ENCODE measurements at places on chromosomes 1 and 21.

DNA sequence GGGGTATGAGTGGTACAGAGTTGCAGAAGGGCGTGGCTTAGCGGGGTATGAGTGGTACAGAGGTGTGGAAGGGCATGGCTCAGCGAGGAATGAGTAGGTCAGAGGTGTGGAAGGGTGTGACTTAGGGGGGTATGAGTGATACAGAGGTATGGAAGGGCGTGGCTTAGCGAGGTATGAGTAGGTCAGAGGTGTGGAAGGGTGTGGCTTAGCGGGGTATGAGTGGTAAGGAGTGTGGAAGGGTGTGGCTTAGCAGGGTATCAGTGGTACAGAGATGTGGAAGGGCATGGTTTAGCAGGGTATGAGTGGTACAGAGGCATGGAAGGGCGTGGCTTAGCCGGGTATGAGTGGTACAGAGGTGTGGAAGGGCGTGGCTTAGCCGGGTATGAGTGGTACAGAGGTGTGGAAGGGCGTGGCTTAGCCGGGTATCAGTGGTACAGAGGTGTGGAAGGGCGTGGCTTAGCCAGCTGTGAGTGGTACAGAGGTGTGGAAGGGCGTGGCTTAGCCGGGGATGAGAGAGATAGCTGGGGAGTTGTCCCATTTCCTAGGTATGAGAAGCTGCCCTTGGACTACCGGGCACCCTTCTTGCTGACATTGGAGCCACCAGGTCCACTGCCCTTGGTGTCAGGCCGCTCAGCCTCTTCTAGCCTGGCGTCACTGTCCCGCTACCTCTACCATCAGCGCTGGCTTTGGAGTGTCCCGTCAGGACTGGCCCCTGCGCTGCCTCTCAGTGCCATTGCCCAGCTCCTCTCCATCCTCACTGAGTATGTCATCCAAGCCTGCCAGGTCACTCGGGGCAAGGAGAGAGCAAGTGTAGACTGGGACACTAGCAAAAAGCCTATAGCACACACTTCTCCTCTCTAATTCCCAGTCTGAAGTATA lies 29.8 kb downstream of the HYI start:
- no peak for DNase-seq

- DNase-seq = no peak
Observed at GRCh38 chr1:177351361-177352108, 180.8 kb downstream of the BRINP2 start.

- DNase-seq = no peak
Observed at GRCh38 chr1:37342736-37343135, 131.6 kb upstream of the ZC3H12A start.

- DNase-seq = no peak
Observed at GRCh38 chr1:19220080-19220846, 10.2 kb upstream of the UBR4 start.

- peak; percentile 6 for DNase-seq
Observed at GRCh38 chr1:62530516-62531154, 66.7 kb upstream of the ANGPTL3 start.

GRCh38 chr1:182614796-182615454 lies 10.7 kb upstream of the RGS16 start:
- peak; percentile 44 for DNase-seq

DNA sequence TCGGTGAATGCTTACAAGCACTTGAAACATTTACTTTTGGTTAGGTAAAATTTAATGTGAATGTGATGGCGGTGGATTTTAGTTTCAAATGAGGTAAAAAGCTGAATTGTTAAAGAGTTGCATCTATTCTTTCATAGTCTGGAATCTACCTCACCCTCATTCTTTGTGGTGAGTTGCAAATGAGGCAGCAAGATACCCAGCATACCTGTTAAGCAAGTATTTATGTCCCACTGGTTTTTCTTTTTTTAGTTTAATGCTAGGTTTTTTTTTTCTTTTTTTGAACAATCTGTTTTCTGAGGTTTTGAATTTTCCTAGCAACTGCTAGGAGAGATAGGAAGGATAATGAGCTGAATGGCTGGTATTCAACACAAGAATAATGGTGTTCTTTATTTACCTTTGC lies 127.9 kb upstream of the CACYBP start:
- DNase-seq = no peak

DNA sequence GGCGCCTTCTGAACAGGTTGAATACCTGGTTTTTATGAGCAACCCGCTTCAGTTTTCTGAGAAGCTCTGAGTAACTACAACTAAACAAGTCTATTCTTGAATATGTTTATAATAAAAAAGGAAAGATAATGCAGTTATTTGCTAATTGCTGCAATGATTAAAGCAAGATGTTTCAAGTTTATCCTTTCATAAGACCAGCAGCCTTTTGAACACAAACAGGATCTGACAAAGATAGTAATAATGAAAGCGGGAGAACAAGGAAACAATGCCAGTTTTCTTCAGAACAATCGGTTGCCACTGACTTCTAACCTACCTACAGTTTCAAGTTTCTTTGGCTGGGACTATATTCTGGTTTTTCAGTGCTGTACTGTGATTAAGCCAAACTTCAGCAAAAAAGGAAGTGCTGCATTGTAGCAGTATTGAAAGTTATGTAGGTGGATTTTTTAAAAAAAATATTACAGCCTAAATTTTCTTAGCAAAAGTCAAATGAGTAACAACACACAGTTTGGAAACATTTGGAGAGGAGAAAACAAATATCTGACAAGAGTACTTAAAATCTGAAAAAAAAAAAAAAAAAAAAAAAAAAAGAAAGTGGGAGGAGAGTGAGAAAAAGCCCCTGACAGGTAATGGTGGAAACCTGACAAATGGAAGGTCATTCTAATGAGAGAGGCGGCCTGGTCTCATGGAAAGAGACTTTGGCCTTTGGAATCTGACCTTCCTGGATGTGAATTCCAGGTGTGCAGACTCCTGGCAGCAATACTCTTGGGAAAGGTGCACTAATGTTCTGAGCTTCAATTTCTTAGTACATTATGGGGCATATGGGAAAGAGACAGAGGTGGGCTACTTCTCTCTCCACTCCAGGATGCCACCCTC lies 11.4 kb downstream of the KCNJ15 start:
- no peak for DNase-seq

DNA sequence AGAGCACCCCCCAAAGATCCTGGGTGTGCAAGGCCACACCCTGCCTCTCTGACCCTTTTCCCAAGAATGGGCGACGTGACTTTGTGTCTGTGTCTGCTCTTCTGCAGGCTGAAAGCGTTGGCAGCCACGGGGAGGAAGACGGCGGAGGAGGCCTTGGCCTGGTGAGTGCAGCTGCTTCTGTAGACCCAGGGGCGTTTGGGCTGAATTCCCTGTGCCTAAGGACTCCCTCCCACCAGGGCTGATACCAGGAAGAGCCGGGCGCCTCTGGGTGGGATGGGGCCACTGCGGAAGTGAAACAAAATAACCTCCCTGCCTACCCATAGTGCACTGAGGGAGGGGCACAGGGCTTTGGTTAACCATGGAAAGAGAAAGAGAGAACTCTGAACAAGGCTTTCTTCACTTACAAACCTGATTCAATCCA lies 2.5 kb downstream of the UBASH3A start:
- DNase-seq = no peak

DNA sequence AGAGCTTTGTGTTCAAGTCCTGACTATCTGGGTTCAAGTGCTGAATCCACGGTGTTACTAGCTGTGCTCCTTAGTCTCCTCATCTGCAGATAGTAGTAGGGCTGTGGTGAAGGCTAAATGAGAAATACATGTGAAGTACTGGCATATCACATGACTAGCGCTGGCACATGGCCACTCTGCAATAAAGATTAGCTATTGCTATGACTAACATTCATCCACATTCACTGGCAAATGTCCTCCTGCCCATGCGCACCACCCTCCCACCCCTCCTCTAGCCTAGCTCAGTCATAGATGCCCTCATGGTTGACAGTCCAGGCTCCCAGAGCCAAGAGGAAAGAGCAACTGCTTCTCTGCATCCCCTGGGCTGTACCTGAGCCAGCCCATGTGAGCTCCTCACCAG lies 8.5 kb upstream of the COL8A2 start:
- DNase-seq = peak; percentile 75

DNA sequence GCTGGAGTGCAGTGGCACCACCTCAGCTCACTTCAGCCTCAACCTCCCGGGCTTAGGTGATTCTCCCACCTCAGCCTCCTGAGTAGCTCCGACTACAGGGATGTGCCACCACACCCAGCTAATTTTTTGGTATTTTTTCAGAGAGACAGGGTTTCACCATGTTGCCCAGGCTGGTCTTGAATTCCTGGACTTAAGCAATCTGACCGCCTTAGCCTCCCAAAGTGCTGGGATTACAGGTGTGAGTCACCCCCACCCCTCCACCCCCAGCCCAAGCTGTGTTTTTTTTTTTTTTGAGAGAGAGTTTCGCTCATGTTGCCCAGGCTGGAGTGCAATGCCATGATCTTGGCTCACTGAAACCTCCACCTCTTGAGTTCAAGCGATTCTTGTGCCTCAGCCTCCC lies 75.4 kb downstream of the NKAIN1 start:
- no peak for DNase-seq

DNA sequence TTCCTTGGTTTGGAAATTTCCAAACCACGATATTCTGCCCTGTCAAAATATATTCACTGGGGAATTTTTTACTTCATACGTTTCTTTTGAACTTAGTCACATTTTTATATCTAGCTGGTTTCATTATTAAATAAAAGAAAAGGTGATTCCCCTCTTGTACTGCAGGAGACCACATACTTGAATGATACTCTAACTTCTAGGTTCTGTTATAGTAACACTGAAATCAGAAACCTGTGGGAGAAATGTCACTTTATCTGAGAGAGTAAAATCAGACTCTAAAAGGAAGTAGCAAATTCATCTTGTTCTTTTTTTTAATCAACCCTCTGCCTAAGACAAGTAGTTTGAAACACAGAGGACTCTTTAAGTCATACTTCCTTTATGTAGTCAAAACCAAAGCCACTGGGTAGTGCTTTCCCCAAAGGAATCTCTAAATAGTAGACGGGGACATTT lies 34.4 kb downstream of the MRPL39 start:
- DNase-seq = no peak

- DNase-seq = no peak
Observed at GRCh38 chr1:192967211-192967877, 91.8 kb downstream of the UCHL5 start.

- DNase-seq = no peak
Observed at GRCh38 chr21:46229133-46229922, 754 bp upstream of the LSS start.

DNA sequence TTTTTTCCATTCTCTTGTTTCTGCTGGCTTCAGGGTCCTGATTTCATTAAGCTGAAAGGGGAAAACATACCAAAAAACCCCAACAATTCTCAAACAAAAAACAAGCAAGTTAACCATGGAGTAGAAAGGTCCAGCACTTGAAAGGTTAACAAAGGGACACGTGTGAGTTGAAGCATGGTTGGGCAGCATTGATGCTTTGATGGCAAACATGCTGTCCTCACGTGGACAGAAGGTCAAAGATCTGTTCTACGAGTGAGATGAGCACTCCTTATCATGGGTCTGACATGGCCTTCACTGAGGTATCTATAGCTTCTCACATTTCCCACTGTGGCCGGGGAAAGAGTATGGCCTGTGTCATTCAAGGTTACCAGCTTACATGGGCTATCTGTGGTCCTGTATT lies 394.9 kb downstream of the HHAT start:
- DNase-seq = no peak

DNA sequence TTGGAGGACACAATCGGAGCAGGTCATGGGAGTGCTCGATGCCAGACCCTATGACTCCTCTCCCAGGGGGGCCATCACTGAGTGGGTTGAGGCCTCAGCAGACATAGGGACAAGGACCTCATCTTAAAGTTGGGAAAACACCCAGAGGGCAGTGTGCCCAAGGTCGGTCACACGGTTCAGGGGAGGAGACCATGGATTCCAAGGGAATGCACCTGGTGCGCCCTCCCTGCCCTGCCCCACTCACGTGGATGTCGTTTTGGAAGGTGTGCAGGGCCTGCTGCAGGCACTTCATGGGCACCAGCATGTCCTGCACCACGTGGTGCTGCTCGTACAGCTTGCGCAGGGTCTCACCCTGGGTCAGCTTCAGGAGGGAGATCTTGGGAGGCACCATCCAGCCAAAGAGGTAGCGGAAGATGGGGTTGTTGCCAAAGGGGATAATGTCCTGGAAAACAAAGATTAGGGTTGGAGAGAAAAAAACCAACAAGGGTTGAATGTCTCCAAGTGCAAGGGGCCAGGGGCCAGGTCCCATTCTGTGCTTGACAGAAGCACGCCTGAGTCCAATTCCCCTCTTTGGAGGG lies 33.1 kb downstream of the DHCR24 start:
- no peak for DNase-seq

GRCh38 chr1:85867189-85867588 lies 159.0 kb upstream of the ZNHIT6 start:
- DNase-seq = no peak

- no peak for DNase-seq
Observed at GRCh38 chr1:116710420-116711262, 43.1 kb upstream of the IGSF3 start.
